Stomach (tissue), 19 donors: ENCODE measurements at places on chromosomes 5 and 9. TPM values are rescaled to one million over a fixed set of nuclear protein-coding genes. Genes with fewer than 3 reads are reported as not detected.
A peak's percentile ranks its signal among the peaks of the same experiment; 100 is the strongest.

DNA sequence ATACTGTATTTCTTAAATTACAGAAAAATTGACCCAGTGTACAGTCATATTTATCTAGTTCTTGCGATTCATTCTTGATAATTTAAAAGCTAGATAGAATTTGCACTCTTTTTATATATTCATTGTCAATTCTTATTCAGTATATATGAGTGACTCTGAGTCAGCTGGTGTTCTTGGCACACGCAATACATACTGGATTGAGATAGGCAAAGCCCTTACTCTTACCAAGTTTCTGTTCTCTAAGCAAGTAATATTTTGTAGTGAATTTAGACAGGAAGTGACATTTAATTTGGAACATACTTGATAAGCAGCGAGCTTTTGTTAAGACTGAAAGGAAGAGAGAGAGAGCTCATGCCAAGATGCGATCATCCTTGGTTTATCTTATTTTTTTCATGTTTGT, 57.7 kb downstream of the GPBP1 start:
- peaks cover 48% of the 10 kb centered on the region for H3K36me3 ChIP-seq
- DNase-seq = no peak
- peak overlapping the region; percentile 2 for H3K27ac ChIP-seq

GRCh38 chr9:36470643-36471290, 70.7 kb upstream of the RNF38 start:
- peak; percentile 52 for DNase-seq
- H3K27me3 ChIP-seq = no peaks in the 10 kb centered on the region
- H3K36me3 ChIP-seq = no peaks in the 10 kb centered on the region
- peak overlapping the region; percentile 26 for H3K4me3 ChIP-seq
- H3K4me1 ChIP-seq = peaks cover 27% of the 10 kb centered on the region

DNA sequence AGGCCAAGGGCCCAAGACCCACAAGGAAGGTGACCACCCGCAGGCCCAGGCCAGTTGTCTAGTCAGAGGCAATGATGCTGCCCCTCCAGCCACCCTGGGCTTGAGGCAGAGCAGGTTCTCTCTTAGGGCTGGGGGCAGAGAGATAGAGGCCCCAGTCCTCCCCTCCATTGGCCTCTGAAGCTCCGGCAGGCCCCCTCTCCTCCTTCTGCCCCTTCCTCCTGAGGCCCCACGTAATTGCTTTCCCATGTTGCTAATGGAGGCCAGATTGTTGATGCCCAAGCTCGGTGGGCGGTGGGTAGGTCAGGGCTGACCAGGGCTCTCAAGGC, 26.6 kb upstream of the ENHO start:
- no peaks in the 10 kb centered on the region for H3K4me1 ChIP-seq
- H3K27me3 ChIP-seq = peaks cover 10% of the 10 kb centered on the region
- no peak for DNase-seq
- no peak overlapping the region for H3K4me3 ChIP-seq
- no peaks in the 10 kb centered on the region for H3K36me3 ChIP-seq
- no peak overlapping the region for H3K27ac ChIP-seq

The C1QTNF2 gene
- 0.45 TPM for total RNA-seq

The DTWD2 gene
- total RNA-seq = 6.2 TPM
